ENCODE measurements at places on chromosomes 1 and 21.

DNA sequence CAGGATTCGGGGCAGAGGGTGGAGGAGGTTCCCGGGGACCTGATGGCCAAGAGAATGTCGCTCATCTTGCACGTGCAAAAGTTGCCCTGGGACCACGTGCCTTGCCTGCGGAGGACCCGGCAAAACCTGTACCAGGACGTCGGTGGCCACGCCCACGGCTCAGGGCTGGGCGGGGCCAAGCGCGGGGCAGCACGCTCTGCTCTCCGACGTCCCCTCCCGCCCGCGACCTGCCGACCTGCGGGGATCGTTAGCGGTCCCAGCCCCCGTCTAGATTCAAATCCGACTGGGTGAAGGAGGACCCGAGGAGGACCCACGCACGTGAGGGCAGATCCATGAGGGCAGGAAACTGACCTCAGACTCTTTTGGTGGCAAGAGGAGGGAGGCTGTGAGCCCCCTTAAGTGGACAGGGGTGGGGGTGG lies at the start of gene C1orf167:
TSS of gene C1orf167 (plus strand) at position 206 of the 419 bp plus-strand sequence. CDS start 2,208 bp downstream, outside the sequence.
- DNase-seq = no peak

DNA sequence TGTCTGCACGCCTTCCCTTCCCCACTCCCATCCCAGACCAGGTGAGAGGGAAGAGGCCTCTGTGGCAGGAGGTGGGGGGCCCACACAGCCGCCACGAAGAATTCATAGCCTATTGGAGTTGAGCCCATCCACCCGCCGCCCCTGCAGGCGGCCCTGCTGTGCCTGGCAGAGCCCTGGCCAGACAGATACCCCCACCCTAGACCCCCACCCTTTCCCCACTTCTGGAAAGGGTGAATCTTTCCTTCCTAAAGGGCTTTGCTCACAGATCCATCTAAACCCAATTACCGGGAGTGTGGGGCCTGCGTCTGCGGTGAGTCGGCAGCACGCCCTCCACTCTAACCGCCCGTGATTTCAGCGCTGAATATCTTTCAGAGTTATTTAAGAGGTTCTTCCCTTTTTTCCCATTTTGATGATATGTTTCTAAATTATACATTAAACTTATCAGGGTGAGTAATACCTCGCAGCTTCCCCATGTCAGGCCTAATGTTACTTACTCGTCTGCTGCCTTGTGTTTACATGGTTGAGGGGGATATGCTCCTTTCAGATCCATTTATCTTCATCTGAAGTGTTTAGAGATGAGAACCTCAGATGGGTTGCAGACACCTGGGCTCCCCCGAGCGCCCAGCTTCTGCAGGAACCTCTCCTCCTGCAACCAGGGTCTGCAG lies 183.9 kb upstream of the VAMP3 start:
- no peak for DNase-seq

DNA sequence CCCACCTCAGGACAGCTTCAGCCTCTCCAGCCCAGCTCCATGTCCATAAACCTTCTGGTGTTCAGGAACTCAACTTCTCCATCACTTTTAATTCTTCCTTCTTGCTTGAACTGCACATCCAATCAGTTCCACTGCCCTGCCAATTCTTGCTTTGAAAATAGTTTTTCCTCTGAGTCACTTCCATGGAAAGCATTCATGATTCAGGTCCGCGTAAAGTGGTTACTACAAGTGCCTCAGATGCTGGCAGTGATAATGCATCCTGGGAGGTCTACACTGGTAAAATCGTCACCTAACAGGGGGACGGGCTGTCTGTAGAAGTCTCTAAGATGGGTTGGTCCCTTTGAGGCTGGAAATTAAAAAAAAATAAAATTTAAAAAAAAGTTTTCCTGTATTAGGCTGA lies 25.9 kb upstream of the RCAN1 start:
- DNase-seq = no peak

DNA sequence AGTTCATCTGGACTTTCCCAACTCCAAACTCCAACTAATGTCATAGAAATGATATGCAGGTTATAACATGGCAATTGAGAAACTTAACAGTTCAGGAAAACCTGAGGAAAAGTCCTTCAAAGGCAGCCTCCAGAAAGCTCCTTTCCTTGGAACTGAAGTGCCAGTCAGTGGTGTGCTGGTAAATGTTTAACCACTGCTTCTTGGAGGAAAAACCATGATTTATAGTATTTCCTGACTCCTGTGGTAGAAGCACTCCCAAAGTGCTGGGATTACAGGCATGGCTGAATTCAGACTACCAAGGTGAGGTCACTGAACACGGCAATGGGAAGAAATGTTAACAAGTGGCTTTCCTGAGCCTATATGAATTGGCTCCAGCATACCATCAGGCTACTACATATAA lies 26.7 kb upstream of the ZNHIT6 start:
- DNase-seq = no peak

DNA sequence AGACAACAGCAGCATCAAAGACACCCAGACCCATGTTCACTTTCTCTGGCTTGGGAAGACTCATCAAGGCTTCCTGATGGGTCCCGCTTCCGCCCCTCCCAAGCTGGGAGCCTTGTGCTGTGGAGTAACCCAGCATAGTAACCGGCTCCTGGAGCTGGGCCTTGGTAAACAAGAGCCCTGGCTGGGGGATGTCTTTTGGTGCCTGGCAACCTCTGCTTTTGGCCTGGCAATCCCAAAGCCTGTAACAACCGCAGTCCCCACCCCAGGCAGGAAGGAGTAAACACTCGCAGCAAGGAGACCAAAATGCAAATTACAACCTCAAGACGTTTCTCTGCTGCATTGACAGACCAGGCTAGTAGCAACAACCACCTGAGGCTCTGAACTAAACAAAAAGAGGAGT lies 16.9 kb upstream of the THRAP3 start:
- no peak for DNase-seq

- no peak for DNase-seq
Observed at GRCh38 chr1:63975481-63975880, 201.7 kb downstream of the ROR1 start.

DNA sequence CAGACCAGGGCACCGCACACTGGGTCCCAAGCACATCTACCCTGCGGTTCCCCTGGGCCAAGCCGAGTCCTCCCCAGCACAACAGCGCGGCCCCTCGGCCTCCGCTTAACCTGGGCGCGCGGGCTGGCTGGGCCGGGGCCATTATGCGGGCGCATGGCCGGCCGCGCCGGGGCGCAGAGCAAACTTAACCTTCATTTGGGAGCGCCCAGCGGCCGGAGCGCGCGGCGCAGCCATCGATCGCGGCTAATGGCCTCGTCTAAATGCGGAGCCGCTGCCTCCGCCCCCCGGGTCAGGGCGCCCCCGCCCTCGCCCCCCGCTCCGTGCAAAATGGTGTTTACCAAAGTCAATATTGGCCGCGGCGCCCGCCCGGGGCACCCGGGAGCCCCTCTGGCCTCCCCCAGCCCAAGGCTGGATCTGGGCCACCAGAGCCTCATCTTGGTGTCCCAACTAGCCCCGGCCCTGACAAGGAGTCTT lies 272.1 kb downstream of the TRABD2B start:
- DNase-seq = no peak

- peak; percentile 20 for DNase-seq
Observed at GRCh38 chr21:45541221-45542039, 810 bp downstream of the SLC19A1 start.

DNA sequence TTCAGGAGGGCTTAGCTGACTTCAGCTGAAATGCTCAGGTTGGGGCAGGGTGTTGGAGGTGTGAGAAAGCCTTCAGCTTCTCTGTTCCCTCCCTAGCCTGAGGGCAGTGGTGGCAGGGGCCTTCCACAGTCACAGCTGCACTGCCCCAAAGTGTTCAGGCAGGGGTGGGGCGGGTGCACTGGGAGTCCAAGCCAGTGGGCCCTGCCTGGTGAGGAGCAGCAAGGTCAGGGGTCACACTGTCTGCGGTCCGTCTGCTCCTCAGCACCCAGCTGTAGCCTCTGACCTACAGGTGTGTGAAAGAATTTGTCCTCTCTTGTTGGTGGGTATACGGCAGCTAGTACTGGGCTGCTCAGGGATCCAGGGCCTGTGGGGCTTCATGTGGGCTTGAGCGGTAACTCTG lies 490.4 kb upstream of the NCAM2 start:
- no peak for DNase-seq

DNA sequence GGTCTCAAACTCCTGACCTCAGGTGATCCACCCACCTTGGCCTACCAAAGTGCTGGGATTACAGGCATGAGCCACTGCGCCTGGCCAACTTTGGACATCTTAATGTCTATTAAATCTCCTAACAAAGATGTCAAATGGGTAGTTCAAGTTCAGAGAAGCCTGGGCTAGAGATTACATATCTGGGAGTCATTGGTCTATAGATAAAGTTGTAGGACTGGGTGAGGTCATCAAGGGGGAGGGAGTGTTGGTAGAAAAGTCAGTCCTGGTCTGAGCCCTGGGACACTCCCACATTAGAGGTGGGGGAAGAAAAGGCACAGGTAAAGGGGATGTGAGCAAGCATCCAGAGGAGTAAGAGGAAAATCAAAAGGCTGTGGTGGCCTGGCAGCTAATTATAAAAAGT lies 6.6 kb downstream of the UBIAD1 start:
- DNase-seq = no peak

DNA sequence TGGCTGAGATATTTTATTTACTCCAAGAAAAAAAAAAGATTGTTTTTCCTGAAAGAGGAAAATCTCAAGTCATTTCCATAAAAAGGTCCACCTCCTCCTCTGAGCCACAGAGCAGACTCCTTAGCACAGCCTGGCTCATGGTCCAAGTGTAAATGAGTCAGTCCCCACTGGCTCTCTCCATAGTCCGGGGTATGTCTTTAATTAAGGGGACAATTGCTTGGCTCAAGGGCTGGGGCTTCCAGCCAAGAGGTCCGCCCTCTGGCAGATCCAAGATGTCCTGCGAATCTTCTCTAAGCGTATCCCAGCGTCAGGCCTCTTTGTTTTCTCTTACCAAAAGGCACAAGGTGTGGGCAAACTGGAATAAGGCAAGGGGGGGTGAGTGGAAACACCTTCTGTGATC lies 33.3 kb downstream of the FOXD2 start:
- DNase-seq = no peak

DNA sequence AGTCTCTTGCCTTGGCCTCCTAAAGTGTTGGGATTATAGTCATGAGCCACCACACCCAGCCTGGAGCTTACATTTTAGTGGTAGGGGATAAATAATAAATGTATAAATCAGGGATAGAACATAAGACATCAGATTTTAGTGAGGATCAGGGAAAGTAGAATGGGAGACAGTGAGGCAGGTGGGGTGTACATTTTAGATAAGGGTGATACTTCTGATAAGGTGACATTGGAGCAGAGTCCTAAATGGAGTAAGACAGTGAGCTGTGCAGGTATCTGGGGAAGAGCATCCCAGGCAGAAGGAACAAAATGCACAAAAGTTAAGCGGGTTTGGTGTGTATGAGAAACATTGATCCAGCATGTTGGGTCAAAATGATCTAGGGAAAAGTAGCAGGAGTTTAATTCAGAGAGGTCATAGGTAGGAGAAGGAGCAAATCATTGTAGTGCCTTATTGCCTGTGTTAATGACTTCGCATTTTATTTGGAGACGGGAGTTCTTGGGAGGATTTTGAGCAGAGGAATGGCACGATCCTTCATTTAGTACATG lies 11.1 kb downstream of the EPB41 start:
- DNase-seq = no peak

- DNase-seq = no peak
Observed at GRCh38 chr21:20353351-20353750, 644.9 kb upstream of the NCAM2 start.

- DNase-seq = no peak
Observed at GRCh38 chr1:116777831-116778830, 23.9 kb downstream of the CD2 start.

GRCh38 chr1:51058858-51059257 lies 43.2 kb upstream of the C1orf185 start:
- no peak for DNase-seq

DNA sequence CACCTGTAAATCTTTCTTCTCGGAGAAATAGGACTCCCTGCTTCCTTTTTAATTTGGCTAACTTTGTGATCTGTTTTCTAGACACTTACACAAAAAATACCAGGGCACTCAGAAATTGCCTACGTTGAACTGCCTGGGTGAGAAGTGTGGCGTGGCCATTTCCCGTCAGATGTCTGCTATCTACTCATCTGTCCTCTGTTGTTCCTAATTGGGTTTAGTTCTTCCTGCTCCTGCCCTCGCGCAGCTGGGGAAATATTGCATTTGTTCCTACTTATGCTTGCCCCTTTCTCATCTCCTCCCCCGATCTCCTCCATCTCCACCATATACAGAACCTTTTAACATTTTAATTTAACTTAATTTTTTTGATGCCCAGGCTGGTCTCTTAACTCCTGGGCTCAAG lies 55.1 kb downstream of the CD58 start:
- no peak for DNase-seq

- no peak for DNase-seq
Observed at GRCh38 chr1:163076446-163076845, 7.3 kb downstream of the RGS4 start.

GRCh38 chr1:185648858-185649589 lies 85.2 kb upstream of the HMCN1 start:
- no peak for DNase-seq

DNA sequence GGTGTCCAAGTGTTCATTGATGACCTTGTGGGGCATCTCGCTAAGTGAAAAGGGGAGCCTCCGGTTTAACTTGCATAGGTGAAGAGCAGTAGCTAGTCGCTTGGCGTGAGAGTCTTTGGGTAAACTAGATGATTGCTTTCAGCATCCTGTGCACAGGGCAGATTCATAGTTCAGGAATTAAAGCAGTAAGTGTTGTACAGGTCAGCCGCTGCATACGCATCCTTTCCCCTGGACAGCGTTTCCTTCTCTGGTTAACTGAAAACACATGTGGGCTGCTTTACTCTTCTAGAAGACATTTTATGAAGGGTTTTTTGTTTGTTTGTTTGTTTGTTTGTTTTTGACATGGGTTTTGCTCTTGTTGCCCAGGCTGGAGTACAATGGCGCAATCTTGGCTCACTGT lies 12.1 kb downstream of the NDUFV3 start:
- DNase-seq = no peak

DNA sequence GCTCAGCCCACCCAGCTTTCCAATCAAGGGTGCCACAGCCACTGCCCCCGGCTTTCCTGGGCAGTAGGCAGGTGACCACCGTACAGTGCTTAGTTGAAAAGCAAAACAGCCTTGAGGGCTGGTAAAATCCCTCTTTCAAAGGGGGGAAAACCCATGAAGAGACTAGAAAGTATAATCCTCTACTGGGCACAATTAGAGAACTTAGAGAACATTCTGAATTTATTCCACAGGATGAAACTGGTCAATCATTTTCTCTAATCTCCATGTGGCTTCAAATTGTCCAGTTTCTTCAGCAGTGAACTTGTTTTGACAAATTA lies 15.3 kb upstream of the LRRC47 start:
- no peak for DNase-seq

GRCh38 chr1:221149111-221149510 lies 269.9 kb downstream of the HLX start:
- no peak for DNase-seq

- DNase-seq = no peak
Observed at GRCh38 chr1:186577216-186577615, 103.0 kb downstream of the PTGS2 start.

- no peak for DNase-seq
Observed at GRCh38 chr1:153363641-153364040, 6.0 kb downstream of the S100A9 start.

DNA sequence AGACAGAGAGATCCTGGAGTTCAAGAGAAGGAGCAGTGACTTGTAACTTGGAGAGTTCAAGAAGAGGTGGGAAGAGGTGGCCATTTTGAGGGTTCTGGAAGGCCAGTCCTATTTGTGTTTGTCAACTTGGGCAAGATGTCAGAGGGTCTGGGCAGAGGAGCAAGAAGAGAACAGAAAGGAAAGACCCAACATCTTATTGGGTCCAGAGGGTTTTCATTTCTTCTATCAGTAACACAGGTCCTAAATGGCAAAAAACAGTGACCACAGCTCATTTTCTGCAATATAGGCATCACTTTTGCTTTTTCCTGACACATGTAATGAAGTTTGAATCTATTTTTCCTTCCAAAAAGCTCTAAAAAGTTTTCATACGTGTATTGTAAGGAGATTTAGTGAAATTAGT lies 38.3 kb upstream of the MAP10 start:
- no peak for DNase-seq
